H1 (cell line): ENCODE measurements at places on chromosomes 3 and 15. TPM values are rescaled to one million over a fixed set of nuclear protein-coding genes. Genes with fewer than 3 reads are reported as not detected.

Gene FES
- 6.8 and 8.6 TPM in 2 replicates for total RNA-seq

Gene DUOXA2
- not detected in 2 replicates for total RNA-seq

Gene LTF
- 0.80 and 0.99 TPM in 2 replicates for total RNA-seq

Gene CILP
- total RNA-seq: not detected in 2 replicates

- no peaks in the 10 kb centered on the region for H3K36me3 ChIP-seq
- H3K4me3 ChIP-seq: no peak overlapping the region
- H3K27ac ChIP-seq: no peak overlapping the region
These were observed 733.8 kb upstream of the ALCAM start for GRCh38 chr3:104632947-104633346.

GRCh38 chr3:14926592-14926991 lies 20.8 kb upstream of the NR2C2 start:
- H3K4me3 ChIP-seq: no peak overlapping the region
- H3K27me3 ChIP-seq: no peaks in the 10 kb centered on the region
- no peak overlapping the region for H3K27ac ChIP-seq
- H3K4me1 ChIP-seq: no peaks in the 10 kb centered on the region
- no peak for DNase-seq
- no peaks in the 10 kb centered on the region for H3K36me3 ChIP-seq

DNA sequence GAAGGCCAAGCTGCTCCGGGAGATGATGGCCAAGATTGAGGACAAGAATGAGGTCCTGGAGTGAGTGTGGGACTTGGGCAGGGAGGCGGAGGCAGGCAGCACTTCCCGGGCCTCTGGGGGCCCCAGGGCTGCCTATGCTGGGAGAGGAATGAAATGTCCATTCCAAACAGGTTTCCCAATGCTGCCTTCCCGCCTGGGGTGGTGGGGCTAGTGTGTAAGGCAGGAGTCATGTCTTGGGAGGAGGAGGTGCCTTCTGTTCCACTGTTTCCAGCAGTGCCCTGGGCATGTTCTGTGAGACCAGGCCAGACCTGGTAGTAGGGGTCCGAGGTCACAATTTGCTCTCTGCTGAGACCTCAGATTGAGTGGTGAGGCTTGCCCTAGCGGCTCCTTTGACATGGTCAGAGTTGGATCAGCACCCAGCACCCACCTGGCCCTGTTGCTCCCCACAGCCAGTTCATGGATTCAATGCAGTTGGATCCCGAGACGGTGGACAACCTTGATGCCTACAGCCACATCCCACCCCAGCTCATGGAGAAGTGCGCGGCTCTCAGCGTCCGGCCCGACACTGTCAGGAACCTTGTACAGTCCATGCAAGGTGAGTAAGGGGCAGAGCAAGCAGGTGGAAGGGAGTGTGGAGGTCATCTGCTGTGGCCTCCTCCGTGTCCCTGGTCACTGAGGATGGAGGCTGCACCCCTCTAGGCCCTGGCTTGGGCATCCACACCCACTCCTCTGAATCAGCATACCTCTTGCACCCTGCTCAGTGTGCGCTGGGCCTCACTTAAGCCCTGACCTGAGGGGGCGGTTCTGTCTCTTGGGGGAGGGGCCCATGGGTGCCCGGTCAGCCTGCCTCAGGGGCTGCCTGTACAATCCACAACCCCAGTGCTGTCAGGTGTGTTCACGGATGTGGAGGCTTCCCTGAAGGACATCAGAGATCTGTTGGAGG lies 27.3 kb downstream of the PTPN23 start:
- H3K36me3 ChIP-seq: peaks cover 8% of the 10 kb centered on the region; the same call in 1 of the 2 replicates
- H3K27ac ChIP-seq: no peak overlapping the region
- no peak for DNase-seq
- H3K27me3 ChIP-seq: no peaks in the 10 kb centered on the region
